ENCODE measurements at places on chromosomes 4 and X.

- DNase-seq: no peak
Observed at GRCh38 chr4:39621582-39621981, 17.1 kb downstream of the SMIM14 start.

DNA sequence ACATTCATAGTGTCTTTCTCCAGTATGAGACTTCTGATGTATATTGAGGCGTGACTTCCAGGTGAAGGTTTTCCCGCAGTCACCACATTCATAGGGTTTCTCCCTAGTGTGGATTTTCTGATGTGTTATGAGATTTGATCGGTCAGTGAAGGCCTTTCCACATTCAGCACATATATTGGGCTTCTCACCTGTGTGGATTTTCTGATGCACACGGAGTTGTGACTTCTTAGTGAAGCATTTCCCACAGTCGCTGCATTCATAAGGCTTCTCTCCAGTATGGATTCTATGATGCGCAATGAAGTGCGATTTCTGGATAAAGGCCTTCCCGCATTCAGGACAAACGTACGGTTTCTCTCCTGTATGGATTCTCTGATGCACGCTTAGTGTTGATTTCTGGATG lies 35.4 kb downstream of the ZNF41 start:
- DNase-seq: no peak

GRCh38 chr4:99887837-99888236 lies 6.4 kb downstream of the LAMTOR3 start:
- no peak for DNase-seq

DNA sequence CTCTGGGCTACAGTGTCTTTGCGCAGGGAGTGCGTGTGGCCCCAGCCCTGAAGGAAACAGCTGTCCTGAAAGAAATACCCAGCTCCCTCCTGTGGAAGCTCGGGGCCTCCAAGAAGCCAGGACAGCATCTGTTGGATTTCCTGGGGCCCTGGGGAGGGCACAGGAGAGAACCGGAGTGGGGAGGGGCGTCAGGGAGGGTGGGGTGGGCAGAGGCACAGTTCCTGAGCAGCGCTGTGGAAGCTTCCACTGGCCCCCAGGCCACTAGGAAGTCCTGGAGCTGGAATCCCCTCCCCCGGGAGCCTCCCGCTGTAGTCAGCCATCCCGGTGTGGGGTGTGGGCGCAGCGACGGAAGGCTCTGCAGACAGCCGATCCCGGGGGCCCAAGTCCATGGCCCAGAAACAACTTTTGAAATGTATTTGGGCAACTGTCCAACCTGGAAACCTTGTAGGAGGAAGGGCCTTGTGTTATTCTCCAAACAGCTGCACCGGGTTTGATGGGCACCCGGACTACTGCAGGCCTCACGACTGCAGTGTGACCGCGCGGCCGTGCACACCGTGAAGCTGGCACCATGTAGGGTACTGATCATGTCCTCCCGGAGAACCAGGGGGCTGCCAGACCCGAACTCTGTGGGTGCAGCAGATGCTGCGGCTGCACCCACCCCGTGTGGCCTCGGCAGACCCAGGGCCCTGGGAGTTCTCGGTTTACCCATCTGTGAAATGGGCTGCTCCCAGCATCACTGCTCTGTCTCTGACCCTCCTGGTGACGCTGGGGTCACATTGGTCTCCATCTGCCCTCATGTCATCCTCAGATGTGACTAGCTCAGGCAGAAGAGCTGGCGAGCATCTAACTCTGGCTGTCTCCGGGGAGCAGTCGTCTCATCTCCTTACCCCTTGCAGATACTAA lies 68.5 kb upstream of the HMX1 start:
- no peak for DNase-seq
